ENCODE measurements at places on chromosomes 12 and 14. TPM values are rescaled to one million over a fixed set of nuclear protein-coding genes. Genes with fewer than 3 reads are reported as not detected.

The CACNA2D4 gene
- 1.8 TPM for polyA plus RNA-seq

The KCNC2 gene
- 0.40 TPM for polyA plus RNA-seq

The KRT75 gene
- not detected for polyA plus RNA-seq

The PTPRO gene
- 270 TPM for polyA plus RNA-seq

The C3AR1 gene
- 3.4 TPM for polyA plus RNA-seq

The WSCD2 gene
- polyA plus RNA-seq, result 10.7 TPM

GRCh38 chr12:91154131-91154530, 28.5 kb downstream of the DCN start:
- no peak for DNase-seq

GRCh38 chr14:74934041-74934440, 11.0 kb upstream of the RPS6KL1 start:
- no peak for DNase-seq

DNA sequence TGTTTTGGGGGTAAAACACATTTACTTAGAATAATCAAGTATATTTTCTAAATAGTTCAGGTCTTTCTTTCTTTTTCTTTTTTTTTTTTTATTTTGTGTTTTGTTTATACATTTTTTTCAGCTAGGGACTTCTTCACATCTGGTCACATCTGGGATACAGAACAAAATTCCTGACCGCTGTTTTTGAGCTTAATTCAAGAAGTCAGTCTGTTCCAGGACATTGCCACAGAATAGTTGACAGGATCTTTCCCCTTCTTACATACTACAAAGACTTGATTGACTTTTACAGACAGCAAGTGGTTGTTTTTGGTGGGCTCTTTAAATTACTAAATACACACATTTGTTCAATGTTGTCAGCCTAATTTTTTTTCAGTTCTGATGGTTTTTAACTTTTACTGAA, 41.8 kb upstream of the DCN start:
- no peak for DNase-seq

GRCh38 chr12:242496-242895, 20.1 kb downstream of the SLC6A13 start:
- DNase-seq, result no peak

DNA sequence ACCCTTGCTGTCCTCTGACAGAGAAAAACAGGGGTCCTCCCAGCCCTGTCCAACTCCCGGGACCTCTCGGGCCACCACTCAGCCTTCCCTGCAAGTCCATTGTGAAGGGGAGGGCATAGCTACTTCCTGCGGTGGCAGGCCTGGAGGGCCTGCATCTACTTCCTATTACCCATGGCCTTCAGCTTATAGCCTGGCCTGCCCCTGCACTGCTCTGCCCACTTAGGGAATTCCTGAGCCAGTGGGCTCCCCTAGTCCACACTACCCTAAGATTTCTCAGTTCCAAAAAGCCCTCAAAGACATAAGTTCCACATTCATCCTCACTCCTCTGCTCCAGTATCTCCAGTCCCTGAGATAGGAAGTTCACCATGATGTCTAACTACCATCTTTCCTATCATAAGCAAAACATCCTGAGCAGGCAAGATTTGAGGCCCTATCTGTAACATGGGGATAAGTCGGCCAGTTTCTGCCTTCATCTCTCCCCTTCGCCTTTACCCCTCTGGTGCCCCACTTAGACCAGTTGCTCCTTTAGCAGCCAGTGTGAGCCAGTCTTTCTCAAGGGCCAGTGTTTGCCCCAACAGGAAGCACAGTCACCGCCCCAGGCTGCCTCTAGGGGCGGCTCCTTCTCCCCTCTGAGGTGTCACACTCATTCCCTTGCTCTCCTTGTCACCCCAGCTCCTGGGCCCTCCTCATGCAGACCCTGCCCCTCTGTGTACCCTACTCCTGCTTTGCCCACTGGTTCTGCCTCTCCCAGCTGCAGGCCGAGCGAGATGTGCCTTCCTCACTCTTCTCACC, 10.9 kb downstream of the HDAC7 start:
- DNase-seq, result no peak

GRCh38 chr14:36056845-36057244, 119.7 kb downstream of the PTCSC3 start:
- no peak for DNase-seq

DNA sequence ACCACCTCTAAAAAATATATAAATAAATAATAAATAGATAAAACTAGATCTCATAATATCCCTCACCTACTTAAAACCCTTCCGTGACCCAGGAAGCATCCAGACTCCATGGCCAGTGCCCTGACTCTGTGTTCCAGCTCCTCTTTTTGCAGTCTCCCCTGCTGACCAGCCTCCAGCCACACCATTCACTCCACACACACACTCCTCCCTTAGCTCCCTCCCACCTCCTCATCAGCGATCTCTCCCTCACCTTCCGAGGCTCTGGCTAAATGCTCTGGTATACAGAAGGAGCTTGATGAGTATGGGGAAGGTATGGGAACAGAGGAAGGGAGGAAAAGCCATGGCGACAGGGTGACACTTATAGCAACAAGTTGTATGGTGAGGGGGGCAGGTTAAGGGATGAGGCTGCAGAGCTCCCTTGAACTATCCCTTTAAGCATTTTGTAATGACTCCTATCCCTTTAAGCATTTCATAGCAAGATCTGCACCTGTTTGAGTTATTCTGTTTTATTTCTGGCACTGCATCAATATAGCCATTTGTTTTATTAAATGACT, 26.1 kb upstream of the EIF4B start:
- no peak for DNase-seq

GRCh38 chr12:46388427-46389021, 16.0 kb upstream of the SLC38A2 start:
- DNase-seq, result no peak

DNA sequence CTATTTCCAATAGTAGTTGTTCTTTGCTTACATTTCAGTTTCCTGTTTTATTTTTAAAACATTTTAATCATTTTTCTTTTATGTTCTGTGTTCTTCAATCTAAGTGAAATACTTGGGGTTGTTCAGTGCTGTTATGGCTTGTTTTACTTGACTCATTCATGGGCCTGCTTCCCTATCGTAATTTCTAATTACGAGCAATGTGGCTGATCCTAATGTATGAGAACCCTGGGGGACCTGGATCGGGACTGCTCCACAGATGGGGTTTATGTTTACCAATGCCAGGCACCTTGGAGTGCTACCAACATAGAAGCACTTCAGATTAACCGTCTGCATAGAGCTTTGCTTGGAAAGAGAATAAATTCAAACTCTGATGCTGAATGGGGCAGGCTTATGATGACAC, 29.8 kb downstream of the TECPR2 start:
- no peak for DNase-seq

DNA sequence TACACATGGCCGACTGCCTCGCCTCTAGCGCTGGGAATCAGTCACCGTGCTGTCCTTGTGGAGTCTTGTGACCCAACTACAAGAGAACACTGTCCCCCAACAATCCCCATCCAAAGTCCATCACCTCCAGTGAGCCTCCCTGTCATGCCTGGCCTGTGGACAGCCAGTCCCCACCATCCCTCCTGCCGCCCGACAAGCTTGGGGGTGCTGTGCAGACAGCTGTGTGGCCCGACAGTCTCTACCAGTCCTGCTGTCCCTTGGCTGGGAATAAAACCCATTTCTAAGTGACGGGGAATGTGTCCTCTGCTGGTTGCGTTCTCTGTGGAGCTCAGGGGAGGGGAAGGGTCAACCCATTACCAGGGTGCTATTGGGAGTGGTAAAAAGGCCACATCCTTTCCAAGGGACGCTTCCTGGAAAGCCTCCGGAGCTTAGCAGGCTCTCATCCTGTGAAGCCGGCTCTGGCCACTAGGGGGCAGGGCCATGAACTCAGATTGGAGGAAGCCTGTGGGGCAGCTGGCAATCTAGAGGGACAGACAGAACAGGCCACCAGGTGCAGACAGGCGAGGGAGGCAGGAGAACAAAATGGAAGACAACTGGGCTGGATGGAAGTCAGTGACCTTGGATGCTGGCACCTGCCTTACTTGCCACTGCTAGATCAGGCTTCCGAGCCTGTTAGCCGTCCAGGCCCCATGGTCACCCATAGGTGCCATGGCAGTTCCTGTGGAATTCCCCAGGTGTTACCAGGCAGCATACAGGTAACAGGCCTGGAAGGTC, 12.0 kb upstream of the BLTP3B start:
- DNase-seq, result no peak

DNA sequence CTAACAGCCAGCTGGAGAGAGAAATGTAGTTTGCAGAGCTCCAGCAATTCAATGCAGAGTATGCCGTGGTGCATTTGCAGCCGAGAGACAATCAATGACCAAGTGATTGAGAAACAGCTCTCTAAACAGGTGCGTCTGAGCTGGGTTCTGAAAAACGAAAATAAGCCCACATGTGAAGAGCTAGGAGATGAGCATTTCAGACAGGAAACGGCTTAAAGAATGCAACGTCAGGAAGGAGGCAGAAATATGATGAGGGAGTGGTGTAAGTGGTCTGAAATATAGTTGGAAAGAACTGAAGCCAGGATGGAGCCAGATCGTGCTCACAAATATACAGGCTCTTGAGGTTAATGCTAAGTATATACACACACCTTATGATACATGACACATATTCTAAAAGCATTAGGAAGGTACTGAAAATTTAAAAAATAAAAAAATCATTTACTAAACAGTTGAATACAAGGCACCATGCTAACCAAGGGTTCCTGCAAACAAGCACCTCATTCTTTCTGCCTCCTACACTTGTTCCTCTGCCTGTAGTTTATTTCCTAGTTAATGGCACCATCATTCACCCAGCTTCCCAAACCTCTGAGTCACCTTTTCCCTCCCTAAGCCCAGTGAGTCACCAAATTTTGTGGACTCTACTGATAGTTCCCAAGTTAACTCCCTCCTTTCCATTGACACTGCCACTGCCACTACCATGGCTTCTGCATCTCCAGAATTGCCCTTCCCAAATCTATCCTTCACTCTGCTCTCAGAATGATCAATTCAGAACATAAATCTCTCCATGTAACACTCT, 2.3 kb upstream of the GARIN2 start:
- no peak for DNase-seq

DNA sequence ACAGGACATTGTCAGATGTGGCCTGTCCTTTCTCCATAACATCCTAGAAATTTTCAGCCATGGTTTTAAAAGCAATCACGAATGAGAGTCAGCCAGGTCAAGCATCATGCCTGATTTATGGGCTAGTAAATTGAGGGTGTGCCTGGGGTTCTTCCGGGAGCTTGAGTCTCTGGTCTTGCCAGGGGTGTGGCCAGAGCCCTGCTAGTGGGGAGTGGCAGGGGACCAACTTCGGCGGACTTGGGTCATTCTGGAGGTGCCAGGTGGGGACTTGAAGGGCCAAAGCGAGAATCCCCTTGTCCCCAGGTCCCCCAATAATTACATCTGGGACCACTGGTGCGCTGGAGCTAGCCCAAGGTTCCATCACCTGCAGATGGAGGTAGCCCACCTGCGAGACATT, 5.7 kb downstream of the OTUB2 start:
- DNase-seq, result no peak

DNA sequence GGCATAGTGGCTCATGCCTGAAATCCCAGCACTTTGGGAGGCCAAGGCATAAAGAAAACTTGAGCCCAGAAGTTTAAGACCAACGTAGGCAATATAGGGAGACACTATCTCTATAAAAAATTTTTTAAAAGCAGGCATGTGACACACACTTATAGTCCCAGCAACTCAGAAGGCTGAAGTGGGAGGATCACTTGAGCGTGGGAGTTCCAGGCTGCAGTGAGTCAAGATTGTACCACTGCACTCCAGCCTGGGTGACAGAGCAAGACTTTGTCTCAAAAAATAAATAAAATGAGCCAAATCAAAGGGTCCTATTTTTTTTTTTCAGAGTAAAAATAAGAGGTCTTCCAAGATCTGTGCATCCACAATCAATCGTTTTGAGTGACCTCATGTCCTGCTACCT, 237.6 kb downstream of the SLC16A7 start:
- DNase-seq, result no peak

DNA sequence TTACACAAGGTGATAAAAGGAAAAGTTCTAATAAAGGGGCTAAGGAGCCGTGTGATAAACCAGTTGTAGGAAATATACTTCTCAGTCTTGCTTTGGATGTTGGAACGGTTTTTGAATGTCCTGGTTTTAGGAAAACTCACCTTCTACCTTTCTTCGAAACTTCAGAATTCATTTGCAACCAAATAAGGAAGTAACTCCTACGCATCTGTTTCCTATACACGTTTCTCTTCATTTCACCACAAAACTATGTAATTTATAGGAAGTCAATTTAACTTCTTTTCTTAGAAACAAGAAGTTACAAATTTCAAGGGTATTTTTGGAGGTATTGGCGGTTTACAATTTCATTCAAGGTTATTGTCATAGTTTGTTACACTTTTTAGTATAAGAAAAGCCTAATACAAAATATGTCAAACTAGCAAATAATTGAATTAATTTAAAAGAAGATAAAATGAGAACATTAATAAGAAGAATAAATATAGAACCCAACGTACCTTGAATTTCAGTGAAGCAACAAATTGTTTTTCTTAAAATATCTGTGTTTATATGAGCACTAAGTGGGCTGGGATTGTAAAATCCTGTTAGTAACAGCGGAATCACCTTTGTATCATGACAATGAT, 33.2 kb upstream of the CD69 start:
- DNase-seq, result no peak

DNA sequence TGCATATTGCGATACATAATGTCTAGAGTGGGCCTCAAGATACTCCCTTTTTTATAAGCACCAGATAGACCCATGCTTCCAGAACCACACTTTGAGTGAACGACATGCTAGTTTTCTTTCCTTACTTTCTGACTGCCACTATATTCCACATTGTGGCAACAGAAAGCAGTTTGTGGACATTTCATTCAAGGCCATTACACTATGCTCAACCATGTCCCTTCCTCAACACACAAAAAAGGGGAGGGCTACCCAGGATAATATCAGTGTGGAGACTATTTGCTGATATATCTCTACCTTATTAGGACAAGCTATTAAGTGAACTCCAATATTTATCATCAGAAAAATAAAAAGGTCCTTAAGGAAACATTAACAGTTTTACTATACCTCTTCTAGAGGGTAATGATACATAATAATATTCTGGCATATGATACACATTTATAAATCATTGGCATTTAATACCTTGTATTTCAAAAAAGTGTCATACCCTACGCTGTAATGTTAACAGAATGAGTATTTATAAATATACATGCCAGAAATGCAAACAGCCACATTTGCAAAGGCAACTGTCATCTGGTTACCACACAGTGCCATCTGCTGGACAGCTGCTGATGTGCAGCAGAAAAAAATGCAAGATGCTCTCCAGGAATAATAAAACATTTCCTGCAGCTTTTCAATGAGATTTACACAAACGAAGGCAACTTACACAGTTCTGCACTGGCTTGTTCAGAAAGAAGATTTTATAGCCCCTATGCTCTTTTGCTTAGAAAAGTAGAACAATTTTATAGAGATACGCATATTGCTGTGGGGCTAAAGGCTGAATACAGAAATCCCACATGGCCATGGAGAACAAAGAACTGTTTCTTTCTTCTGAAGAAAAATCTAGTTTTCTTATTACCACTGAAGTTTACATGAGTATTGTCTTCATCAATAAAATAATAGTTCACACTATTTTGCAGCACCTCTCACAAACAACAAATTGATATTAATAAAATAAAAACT, 182.2 kb upstream of the GRIP1 start:
- peak; percentile 66 for DNase-seq

DNA sequence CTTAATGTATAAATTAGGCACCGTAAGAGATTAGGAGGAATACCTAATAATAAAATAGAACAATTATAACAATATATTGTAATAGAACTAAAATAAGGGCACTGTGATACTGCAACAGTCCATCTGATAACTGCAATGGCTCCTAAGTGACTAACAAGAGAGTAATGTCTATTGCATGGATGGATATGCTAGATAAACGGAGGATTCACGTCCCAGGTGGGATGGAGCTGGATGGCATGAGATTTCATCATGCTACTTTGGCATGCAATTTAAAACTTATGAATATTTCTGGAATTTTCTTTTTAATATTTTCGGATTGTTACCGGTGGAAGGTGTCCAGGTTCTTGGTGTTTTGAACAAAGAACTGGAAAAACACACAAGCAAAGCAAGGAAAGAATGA, 2.2 kb upstream of the TMEM19 start:
- DNase-seq, result no peak
